NCI-H1930 (cell line): ENCODE measurements at places on chromosomes 5 and 9.

GRCh38 chr5:167745868-167746267 lies 545.6 kb upstream of the WWC1 start:
- no peak for DNase-seq

DNA sequence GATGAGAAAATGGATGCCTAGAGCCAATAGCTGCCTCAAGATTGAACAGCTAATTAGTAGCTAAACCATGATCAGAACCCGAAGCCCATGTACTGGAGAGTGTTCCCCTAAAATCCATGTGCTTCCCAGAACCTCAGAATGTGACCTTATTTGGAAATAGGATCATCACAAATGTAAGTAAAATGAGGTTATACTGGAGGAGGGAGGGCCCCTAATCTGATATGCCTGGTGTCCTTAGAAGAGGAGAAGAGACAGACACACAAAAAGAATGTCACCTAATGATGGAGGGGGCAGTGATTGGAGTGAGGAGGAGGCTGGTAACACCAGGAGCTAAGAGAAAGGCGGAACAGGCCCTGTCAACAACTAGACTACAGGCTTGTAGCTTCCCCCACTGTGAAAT lies 41.3 kb upstream of the FBP1 start:
- no peak for DNase-seq

DNA sequence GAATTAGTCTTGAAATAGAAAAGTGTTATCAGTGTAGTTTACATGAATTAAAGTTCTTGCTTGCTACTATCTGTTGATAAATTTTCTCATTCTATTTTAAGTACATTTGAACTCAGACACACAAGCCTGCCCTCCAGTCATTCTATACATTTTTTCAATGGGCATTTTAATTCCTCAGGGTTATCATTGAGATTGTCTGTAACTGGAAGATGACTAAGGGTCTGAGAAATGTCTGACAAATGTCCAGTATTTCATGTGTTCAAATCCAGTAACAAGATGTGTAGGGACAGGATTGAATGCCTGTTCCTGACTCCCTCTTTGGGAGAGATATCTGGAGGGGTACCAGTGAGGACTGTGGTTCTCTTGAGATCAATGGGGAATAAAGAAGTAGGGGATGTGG lies 223.9 kb upstream of the ADAMTSL1 start:
- DNase-seq = no peak

GRCh38 chr9:137919095-137919465 lies 41.5 kb downstream of the CACNA1B start:
- DNase-seq = no peak

GRCh38 chr5:55989860-55990259 lies 4.9 kb downstream of the IL6ST start:
- no peak for DNase-seq

GRCh38 chr9:26643826-26644225 lies 248.8 kb downstream of the CAAP1 start:
- DNase-seq = no peak

- no peak for DNase-seq
These were observed 102.9 kb downstream of the MARCHF3 start for GRCh38 chr5:126927429-126927828.

- no peak for DNase-seq
These were observed 174.0 kb downstream of the PLK2 start for GRCh38 chr5:58285900-58286299.

DNA sequence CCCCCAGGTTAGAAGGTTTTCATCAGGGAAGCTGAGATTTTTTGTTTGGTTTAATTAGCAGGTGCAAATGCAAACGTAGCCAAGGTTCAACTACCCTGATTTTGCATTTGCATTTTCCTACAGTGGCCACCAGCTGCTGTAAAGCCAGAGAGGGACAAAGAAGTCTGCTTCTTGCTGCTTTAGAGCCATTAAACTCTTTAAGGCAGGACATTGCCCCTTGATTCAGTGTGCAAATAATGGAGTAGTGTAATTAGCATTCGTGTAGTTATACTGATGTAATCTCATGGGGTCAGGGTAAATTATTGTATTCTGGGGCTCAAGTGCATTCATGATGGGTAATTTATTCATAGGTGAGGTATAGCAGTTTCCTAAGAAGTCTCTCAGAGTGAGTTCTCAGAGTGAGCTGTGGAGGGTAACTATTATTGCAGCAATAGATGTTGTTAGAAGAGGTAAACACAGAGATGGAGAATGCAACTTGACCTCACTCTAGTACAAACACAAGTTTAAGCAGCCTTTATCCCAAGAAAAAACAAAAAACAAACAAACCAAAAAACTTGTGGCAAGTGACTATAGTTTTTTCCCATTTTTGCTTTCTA lies 526.5 kb downstream of the KIF4B start:
- no peak for DNase-seq

DNA sequence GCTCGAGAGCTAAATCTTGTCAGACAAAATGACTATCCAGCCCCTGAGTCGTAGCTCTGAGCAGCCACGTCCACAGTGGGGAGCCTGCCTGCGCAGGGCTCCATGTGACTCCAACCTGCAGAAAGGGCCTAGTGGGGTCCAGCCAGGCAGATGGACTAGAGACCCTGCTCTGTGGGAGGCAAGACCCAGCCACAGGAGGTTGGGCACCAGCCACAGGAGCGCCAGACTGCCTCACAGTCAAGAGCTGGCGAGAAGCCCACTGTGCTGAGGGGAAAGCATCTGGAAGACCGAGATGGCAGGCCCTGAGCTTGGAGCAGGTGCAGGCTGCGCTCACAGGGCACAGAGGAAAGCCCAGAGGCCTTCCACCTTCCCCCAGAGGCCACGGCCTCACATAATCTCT lies 61.4 kb downstream of the C5orf15 start:
- no peak for DNase-seq

GRCh38 chr9:109371374-109371773 lies 50.5 kb upstream of the EPB41L4B start:
- no peak for DNase-seq

GRCh38 chr9:126743041-126743440 lies 61.8 kb upstream of the ZBTB43 start:
- no peak for DNase-seq

- no peak for DNase-seq
These were observed 46.2 kb downstream of the GALNT10 start for GRCh38 chr5:154236536-154237375.

GRCh38 chr5:219460-219863 lies 1.3 kb downstream of the SDHA start:
- no peak for DNase-seq

GRCh38 chr9:93054758-93055704 lies 3.5 kb upstream of the SUSD3 start:
- DNase-seq = no peak

- DNase-seq = no peak
These were observed 39.3 kb upstream of the ANKRD33B start for GRCh38 chr5:10524376-10525123.

- DNase-seq = no peak
These were observed 2.3 kb downstream of the CFAP157 start for GRCh38 chr9:127708952-127709587.
